Central memory CD8-positive, alpha-beta T cell (primary cell): ENCODE measurements at places on chromosomes 2 and 18.

DNA sequence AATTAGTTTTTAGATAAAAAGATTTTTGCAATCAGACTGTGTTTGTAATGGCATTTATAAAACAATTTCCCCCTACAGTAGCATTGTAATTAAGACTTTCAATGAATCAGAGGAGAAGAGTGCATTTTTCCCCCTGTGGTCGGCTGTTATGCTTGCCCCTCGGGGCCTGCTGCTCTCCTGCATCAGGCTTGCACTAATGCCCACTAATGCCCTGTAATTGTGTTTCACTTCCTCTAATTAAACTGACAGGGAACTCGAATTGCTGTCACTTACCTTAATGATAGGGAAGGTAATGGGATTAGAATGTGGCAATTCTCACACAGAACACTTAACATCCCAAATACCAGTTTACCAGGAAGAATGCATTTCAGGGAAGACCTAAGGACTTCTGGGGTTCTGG is 61.2 kb upstream of the LRRTM1 start:
- no peak overlapping the region for H3K4me3 ChIP-seq
- H3K4me1 ChIP-seq = no peaks in the 10 kb centered on the region
- H3K36me3 ChIP-seq = no peaks in the 10 kb centered on the region

DNA sequence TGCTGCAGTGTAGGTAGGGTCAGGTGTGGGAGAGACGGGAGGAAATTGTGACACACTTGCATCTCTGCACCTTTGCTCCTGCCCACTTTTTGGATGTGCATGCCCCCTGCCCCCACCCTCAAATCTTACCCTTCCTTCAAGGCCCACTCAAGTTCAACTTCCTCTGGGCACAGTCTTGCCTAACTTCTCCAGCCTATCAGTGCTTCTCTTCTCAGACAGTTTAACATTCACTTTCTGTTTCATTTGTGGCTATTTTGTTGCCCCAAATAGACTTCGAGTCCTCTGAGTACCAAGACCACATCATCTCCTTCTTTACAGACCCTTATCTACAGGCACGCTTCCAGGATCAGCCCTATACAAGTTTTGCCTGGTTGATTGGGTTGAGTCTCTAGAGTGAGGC is 2.7 kb downstream of the ST8SIA5 start:
- H3K4me1 ChIP-seq = peaks cover 11% of the 10 kb centered on the region
- no peak overlapping the region for H3K4me3 ChIP-seq
- no peaks in the 10 kb centered on the region for H3K36me3 ChIP-seq
- DNase-seq = no peak
- peaks cover 68% of the 10 kb centered on the region for H3K27me3 ChIP-seq

DNA sequence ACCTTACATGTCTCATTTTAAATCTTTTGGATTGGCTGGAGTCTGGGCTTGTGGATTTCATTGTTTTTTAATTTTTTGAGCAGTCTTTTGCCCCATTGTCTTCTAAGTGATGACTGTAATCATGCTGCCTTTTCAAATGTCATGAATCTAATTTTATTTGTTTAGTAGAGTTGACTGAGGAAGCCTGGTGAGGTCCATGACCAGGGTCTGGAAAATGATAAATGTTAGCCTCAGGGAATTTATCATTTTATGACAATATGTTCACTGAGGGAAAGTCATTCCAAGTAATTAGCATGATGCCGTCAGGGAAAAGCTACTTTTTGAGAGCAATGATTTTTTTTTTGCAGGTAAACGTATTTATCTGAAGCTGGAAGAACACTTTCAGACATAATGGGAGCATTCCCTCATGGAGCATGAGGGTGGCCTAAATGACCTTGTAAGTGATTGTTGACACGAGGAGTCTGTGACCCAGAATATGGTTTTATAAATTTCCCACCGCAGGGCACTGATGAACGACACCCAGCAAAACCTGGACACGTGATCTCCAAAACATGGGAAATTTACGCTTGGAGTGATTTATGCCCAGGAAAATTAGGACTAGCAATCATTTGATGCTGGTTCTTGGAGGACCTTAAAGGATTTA is 155.3 kb upstream of the NABP1 start:
- no peak overlapping the region for H3K27ac ChIP-seq
- DNase-seq = no peak
- no peak overlapping the region for H3K4me3 ChIP-seq
- H3K4me1 ChIP-seq = no peaks in the 10 kb centered on the region

DNA sequence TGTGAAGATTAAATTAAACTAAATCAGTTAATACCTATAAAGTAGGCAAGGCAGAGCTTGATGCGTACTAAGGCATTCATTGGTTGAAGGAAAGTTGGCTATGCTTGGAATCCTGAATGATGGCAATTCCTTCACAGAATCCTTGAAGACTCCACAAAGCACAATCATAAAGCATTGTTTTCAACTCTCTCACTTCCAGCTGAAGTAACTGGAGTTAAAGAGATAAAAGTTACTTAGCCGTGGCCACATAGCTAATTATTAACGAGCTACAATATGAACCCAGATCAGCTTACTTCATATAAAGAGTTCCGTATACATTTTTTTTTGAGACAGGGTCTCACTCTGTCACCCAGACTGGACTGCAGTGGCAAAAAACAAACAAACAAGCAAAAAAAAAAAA is 483.9 kb upstream of the DDX18 start:
- no peak overlapping the region for H3K27ac ChIP-seq
- no peaks in the 10 kb centered on the region for H3K27me3 ChIP-seq
- DNase-seq = no peak
- peaks cover 2% of the 10 kb centered on the region for H3K36me3 ChIP-seq
- H3K4me1 ChIP-seq = no peaks in the 10 kb centered on the region
- no peak overlapping the region for H3K4me3 ChIP-seq
